CD4-positive, alpha-beta T cell (primary cell): ENCODE measurements at places on chromosomes 2 and 18. TPM values are rescaled to one million over a fixed set of nuclear protein-coding genes. Genes with fewer than 3 reads are reported as not detected.

Gene SCN7A
- not detected for total RNA-seq

Gene SFTPB
- not detected for total RNA-seq

Gene CRYGD
- total RNA-seq = not detected

Gene ARHGAP25
- total RNA-seq = 39.3 TPM

Gene HOXD3
- not detected for total RNA-seq

Gene CAPG
- 23.3 TPM for total RNA-seq

Gene EEF1B2
- total RNA-seq = 1,109 TPM
